Kidney (tissue), 22 donors: ENCODE measurements at places on chromosomes 4 and X. TPM values are rescaled to one million over a fixed set of nuclear protein-coding genes. Genes with fewer than 3 reads are reported as not detected.

- H3K36me3 ChIP-seq: no peaks in the 10 kb centered on the region
- no peak overlapping the region for H3K27ac ChIP-seq
- no peak for DNase-seq
- no peak overlapping the region for H3K4me3 ChIP-seq
- H3K27me3 ChIP-seq: peaks cover 3% of the 10 kb centered on the region
Observed at GRCh38 chrX:18927558-18927957, 56.4 kb downstream of the PHKA2 start.

GRCh38 chr4:70778888-70779422 lies 57.2 kb downstream of the RUFY3 start:
- H3K36me3 ChIP-seq: peaks cover 3% of the 10 kb centered on the region
- H3K27me3 ChIP-seq: no peaks in the 10 kb centered on the region
- no peak overlapping the region for H3K27ac ChIP-seq

DNA sequence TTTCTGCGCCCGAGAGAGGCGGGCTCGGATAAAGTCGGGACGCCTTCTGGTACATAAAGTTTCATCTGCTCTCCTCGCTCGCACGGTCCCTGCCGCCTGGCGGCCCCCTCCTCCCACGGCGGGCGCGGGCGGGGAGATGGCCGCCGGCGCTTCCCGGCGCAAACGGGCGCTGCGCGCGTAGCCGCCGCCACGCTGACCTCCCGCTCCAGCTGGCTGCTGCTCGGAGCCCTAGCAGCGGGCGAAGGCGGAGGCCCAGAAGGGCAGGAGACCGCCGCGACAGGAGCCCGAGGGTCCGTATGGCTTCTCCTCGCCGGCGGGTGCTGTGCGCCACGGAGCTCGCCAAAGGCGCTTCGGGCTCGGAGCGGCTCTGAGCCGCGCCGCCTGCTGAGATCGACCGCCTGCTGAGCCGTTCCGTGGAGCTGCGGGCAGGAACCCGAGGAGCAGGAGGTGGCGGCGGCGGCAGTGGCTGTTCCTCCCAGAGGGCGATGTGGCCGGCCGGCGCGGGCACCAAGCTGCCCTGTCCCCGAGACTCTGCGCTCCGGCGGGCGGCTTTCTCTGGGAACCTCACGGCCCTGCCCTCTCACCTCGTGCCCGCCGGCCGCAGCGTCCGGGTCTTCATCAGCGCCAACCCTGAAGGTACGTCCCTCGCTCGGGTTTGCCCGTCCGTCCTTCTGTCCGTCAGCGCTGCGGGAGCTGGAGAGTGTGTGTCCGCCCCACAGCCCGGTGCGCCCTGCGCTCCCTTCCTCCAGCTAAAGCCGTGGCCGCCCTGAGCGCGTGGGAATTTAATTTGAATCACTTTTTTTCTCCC lies at the start of gene NWD2:
Gene NWD2 (plus strand): TSS at position 161 of the 808 bp plus-strand sequence. CDS start 325 bp downstream, at position 486.
- no peaks in the 10 kb centered on the region for H3K4me1 ChIP-seq
- no peak within 1 kb of the TSS for H3K4me3 ChIP-seq
- no peaks in the 10 kb centered on the region for H3K36me3 ChIP-seq
- H3K27ac ChIP-seq: no peak within 1 kb of the TSS
- DNase-seq: peak; percentile 79

PCDH7 gene
- total RNA-seq: 10.2 TPM

- no peaks in the 10 kb centered on the region for H3K4me1 ChIP-seq
- no peak overlapping the region for H3K27ac ChIP-seq
- H3K27me3 ChIP-seq: no peaks in the 10 kb centered on the region
- DNase-seq: no peak
Observed at GRCh38 chr4:187999406-187999932, 3.9 kb downstream of the ZFP42 start.

DNA sequence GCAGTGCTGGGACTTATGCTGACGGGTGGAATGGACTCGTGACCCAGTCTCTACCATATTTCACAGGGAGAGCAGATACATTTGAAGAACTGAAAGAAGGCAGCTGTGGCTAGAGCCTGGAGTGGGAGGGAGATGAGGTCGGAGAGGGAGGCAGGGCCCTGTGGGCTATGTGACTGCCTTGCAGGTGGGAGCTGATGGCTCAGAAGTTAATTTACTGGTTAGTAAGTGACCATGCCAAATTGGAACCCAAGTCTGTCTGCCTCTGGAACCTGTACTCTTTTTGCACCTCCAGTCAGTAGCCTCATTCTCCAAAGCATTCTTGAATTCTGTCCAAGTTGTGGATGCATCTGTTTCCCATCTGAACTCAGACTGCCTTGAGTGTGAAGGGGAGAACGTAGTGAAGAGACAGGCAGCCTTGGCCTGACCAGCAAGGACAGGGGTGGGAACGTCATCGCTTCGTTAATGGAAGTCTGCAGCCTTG lies 92.3 kb downstream of the REPS2 start:
- no peak overlapping the region for H3K27ac ChIP-seq
- no peaks in the 10 kb centered on the region for H3K4me1 ChIP-seq
- peak; percentile 52 for DNase-seq
- no peaks in the 10 kb centered on the region for H3K36me3 ChIP-seq

- no peak overlapping the region for H3K27ac ChIP-seq
- no peak overlapping the region for H3K4me3 ChIP-seq
- peaks cover 8% of the 10 kb centered on the region for H3K36me3 ChIP-seq
- no peak for DNase-seq
- peaks cover 10% of the 10 kb centered on the region for H3K4me1 ChIP-seq
Observed at GRCh38 chr4:25379591-25379990, 2.5 kb downstream of the ANAPC4 start.
